ENCODE measurements at places on chromosomes 1 and 21.

GRCh38 chr1:209382231-209383100 is 201.0 kb upstream of the CAMK1G start:
- no peak for DNase-seq

- DNase-seq = peak; percentile 34
Measured at GRCh38 chr1:38991638-38992411, 749 bp downstream of the AKIRIN1 start.

- no peak for DNase-seq
Measured at GRCh38 chr1:70556541-70556940, 145.5 kb downstream of the CTH start.

DNA sequence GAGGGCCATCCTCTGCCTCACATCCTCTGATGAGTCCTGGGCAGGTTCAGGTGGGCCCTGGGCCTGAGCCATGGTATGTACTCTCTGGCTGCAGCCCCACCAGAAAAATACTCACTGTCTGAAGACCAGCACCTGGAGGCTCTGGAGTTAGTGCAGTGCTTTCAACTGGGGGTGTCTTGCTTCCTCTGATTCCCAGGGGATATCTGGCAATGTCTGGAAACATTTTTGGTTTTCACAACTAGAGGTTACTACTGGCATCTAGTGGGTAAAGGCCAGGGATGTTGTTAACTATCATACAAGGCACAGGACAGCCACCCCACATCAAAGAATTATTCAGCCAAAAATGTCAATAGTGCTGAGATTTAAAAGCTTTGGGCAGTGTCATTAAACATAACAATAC is 152.7 kb downstream of the HIVEP3 start:
- DNase-seq = no peak

DNA sequence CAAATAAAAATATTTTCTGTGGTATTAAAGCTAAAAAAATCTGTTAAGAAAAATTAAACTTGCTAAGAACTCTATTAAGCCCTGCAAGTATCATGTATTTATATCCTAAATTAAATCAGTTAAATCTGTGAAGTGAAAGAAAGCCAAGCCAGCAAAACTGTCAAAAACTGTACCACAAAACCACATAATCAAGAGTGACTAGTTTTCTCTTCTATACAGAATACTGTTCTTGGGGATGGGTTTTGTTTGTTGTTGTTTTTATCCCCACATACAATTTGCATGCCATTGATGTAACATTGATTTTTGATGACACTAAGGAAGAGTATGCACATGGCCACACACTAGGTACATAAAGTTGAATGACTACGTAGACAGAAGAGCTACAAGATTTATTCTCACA is 20.4 kb downstream of the DPH5 start:
- no peak for DNase-seq

Data from GM12865 (cell line).